ENCODE measurements at places on chromosomes 2 and 18.

GRCh38 chr2:85355521-85355920, 952 bp downstream of the ELMOD3 start:
- DNase-seq = no peak

GRCh38 chr2:200509235-200509611, 645 bp downstream of the KCTD18 start:
- DNase-seq = peak; percentile 20

DNA sequence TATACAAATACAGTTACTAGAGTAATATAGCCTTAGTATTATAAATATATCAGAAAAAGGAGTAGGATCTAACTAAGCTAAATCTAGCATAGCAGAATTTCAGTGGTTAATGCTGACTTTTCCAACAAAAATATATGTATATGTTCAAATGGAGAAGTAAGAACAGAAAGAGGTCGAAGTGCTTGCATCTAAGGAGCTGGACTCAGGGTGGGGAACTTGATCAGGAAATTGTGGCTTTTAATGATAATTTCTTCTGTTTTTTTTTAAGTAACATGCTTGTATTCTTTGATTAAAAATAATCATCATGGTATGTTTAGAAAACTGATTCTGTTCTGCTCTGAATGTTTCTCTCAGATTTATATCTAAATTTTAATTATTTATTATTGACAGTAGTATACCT, 327.1 kb downstream of the GALNT13 start:
- DNase-seq = no peak

DNA sequence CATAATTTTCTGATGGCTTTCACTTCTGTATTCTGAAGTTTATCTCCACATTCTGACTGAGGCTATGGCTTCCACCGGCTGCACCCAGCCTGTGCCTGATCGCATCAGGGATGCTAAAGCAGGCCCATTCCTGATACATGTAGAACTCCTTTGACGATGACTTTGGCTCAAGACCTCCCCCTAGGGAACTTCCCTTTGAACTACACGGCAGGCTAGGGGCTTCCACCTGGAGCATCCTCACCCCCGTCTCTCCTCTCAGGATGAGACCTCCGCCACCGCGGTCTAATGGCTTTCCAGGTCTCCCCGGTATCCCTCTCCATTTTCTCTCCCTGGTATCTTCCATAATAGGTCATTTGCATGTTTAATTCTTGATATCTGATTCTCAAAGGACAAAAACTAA, 214.9 kb upstream of the CHST9 start:
- DNase-seq = peak; percentile 21

GRCh38 chr2:207422380-207422779, 107.4 kb upstream of the CREB1 start:
- no peak for DNase-seq

DNA sequence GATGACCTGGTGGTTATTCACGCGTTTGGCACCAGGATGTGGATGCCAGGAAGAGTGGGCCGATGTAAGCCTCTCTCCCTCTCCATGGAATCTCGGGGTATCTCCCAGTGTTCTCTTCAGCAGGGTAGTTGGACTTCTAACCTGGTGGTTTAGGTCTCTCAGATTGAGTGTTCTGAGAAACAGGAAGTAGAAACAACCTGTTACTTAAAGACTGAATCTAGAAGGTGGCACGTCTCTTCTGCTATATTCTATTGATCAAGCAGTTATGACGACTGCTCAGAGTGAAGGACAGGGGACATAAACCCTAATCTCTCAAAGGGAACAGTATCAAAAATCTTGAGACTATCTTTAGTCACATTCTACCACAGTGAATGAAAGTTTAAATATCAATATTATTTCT, 918.7 kb upstream of the PIK3C3 start:
- DNase-seq = no peak

- peak; percentile 57 for DNase-seq
Observed at GRCh38 chr2:47782381-47782670, 619 bp upstream of the MSH6 start.

- DNase-seq = no peak
Observed at GRCh38 chr18:3889121-3889520, 439.1 kb downstream of the TGIF1 start.

GRCh38 chr2:172753610-172754009, 18.0 kb downstream of the RAPGEF4 start:
- DNase-seq = no peak

GRCh38 chr18:8348051-8348720, 261.1 kb upstream of the RAB12 start:
- DNase-seq = peak; percentile 100

DNA sequence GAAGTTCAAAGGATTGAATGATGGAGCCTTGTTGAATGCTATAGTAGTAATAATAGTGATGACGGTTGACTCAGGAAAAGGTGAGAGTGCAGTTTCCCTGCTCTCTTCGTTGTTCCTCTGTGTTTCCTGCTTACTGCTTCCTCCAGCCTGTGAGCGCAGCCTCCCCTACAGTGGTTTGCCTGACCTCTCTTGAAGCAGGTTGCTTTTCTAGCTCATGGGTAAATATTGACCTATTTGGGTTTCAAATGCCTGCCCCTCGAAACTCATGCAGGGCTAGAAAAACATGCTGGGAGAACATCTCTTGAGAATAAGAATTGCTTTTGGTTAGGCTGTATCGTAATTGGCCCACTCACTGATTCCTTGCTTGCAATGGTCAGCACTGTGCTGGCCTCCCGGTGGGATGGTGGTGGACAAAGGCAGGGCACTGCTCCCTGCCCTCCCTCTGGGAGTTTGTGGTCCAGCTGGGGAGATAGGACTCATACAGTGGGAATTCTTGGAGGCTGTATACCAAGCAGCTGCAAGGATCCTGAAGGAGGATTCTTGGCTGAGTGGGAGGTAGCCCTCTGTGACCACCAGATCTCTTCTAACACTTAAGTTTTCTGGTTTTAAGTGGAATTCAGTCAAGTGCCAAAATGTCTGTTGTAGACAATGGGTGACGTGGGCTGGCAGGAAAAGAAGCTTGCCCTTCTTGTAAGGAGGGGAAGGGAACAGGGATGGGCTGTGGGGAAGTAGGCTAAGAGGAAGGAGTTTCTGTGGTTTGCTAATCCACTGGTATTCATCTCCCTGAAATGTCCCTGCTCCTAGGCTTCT, 5.4 kb upstream of the RNF181 start:
- DNase-seq = peak; percentile 46

DNA sequence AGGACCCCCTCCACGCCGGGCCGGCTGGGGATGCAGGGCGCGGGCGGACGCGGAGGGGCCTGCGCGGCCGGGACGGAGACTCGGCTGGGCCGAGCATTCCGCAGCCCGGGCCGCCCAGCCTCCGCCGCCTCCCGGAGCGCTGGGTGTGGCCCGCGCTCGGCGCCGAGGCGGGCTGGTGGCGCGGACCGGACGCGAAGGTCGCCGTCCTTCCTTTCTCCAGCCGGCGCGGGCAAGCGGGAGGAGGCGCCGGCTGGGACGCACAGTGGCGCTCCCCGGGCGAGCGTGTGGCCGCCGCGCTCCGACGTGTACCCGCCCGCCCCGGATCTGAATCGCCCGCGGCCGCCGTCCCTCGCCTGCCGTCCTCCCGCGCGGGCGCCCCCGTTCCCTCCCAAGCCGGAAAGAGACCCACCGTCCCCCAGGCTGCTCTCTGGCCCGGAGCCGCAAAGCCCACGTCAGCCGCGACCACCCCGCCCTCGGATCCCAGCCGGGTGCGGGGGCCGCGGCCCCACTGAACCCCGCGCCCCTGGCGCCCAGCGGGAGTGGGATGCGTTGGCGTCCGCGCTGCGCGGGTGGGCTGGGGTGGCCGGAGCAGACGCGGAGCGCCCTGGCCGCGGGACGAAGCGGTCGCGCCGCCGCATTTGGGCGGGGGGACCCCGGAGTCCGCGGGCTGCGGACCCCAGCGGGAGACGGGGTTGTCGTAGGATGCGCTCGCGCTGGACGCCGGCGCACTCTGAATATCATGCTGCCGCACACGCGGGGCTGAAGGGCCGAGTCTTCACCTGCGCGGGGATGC, 634 bp downstream of the SPATS2L start:
- peak; percentile 57 for DNase-seq

DNA sequence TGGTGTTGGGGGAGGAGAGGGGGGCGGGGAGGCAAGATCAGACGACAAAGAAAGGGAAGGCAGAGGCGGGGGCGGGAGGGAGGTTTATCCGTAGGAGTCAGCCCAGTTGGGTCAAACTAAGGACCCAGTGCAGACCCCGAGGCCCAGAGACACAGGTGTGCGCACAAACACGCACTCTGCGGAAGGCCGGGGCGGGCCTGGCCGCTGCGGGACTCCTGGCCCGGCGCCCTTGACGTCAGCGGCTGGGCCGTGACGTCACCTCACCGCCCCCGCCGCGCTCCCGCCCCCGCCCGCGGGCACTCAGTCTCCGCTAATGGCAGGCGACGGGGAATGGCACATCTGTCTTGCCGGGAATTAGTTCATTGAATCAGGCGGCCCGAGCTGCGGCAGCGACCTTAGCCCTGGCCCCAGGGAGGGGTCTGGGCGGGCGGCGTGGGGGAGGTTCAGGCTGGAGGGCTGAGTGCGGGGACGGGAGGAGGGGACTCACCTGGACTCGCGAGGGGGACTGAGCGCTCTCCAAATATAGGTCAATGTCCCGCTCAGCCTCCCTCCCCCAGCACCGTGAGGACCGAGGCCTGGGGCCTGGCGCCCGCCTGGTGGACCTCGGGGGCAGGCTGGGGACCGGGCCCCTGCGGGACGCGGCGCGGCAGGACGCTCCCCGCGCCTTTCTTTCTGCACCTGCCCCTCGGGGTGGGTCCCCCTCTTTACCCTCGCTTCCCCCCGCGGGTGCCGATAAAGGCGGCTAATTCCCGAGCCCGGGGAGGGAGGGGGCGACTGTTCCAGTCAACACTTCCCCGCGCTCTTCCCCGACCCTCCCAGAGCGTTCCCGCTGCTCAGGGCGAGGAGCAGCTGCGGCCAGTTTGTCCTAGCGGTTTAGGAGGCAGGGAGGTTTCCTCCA, 15.5 kb upstream of the ECEL1 start:
- DNase-seq = peak; percentile 20

DNA sequence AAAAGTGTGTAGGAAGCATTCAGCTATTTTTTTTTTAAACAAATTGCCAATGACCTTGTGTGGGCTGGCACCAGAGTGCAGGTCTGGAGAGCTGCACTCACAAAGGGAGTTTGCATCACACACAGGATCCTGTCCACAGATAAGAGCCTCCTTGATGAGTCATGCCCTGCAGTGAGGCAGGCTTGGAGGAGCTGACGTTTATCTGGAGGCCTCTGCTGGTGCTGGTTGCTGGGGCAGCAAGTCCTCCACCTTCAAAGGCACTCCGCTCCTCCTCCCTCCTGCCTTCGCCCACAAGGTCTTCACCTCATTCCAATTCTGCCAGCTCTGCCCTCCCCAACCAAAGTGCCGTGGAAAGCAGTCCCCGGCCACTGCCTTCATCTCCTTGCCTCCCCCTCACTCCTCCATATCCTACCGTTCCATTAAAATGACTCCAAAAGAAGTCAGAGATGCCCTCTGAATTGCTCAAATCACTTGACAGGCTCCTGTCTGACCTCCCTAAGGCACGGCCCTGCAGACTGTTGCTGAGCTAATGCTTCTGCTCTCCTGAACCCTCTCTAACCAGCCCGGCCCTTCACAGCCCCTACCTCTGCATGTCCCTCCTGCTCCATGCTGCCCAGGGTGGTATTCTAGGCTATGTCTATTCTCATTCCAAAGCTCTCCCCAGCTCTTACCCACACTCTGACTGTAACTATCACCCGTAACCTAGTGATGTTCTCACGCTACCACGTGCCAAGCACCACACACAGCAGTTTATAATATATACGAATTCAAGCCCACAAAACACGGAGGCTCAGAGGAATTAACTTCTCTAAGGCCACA, 30.9 kb downstream of the LONRF2 start:
- no peak for DNase-seq

- no peak for DNase-seq
Observed at GRCh38 chr2:215447056-215447455, 11.2 kb upstream of the FN1 start.

- DNase-seq = no peak
Observed at GRCh38 chr2:235591921-235592320, 98.1 kb downstream of the AGAP1 start.

GRCh38 chr18:68915061-68915460, 117.2 kb downstream of the CCDC102B start:
- DNase-seq = no peak

DNA sequence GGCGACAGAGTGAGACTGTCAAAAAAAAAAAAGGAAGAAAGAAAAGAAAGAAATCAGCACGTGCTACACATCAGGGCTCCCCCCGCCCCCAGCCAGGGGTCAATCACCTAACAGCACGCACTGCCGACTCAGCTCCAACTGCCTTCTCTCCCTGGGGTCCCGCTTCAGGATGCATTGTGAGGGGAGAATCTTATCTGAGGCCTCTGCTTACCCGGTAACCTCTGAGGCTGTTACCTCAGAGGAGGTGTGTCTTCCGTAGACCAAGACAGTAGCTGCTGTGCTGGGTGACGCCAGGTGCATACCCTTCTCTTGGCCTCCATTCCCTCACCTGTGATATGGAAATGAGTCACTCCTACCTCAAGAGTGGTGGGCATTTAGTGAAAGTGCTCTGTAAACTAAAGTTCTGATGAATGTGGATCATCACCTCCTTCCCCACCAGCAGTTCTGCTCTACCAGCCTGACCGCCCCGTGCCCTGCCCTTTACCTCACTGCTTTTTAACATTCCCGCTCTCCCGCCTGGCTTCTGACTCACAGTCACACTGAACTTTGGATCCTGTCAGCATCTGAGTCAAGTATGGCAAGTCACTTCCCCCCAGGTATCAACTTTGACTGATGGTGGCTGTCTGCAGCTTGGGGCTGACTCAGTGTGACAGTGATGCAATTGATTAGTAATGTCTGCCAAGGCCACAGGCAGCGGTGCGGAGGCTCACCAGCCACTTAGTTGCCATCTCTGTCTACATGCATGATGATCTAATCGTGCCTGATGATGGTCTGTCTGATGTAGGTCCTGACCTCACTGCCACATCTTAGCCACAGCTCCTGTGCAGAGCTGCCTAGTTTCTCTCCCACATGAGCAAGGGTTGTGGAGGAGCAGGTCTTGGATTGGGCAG, 20.1 kb downstream of the ARID5A start:
- no peak for DNase-seq

DNA sequence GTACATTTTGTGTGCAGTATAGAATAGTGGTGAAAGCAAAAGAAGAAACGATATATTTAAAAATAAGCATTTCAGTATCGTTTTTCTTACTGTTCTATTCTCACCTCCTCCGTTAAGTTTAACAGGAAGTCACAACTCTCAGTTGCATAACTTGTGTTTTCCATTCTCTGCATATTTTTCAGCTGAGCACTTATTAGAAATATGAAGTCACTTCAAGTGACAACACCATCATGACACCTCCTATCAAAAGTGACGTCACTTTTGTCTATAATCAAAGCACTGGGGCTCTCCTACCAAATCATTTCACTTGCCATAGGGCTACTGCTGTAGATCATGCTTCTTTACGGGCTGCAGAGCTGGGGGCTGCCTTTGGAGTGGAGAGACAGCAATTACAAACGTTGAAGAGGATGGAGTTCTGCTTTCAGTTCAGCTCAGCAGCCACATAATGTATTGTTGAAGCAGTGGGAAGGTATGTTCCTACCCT, 36.3 kb downstream of the STAT4 start:
- no peak for DNase-seq

Data from NCI-H146 (cell line).